GM03348 (cell line): ENCODE measurements at places on chromosomes 6 and 20.
A peak's percentile ranks its signal among the peaks of the same experiment; 100 is the strongest.

GRCh38 chr6:166900956-166901607 is 55.3 kb downstream of the RNASET2 start:
- DNase-seq, result no peak

DNA sequence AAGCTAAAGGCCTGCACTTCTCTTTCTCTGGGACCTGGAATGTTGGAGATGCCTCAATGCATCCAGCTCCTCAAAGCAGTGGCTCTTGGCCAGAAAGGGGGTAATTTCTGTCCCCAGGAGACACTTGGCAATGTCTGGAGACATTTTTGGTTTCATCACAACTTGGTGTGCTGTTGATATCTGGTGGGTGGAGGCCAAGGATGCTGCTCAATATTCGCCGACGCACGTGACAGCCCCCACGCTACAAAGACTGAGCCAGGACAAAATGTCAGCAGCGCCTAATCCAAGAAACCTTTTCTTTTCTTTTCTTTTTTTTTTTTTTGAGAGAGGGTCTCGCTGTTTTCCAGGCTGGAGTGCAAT is 79.8 kb downstream of the SULF2 start:
- DNase-seq, result no peak

- no peak for DNase-seq
Observed at GRCh38 chr6:36217188-36217587, 20.6 kb downstream of the BRPF3 start.

- DNase-seq, result no peak
Observed at GRCh38 chr20:24242763-24243162, 226.7 kb upstream of the SYNDIG1 start.

GRCh38 chr6:38632490-38632889 is 7.2 kb downstream of the BTBD9 start:
- no peak for DNase-seq

DNA sequence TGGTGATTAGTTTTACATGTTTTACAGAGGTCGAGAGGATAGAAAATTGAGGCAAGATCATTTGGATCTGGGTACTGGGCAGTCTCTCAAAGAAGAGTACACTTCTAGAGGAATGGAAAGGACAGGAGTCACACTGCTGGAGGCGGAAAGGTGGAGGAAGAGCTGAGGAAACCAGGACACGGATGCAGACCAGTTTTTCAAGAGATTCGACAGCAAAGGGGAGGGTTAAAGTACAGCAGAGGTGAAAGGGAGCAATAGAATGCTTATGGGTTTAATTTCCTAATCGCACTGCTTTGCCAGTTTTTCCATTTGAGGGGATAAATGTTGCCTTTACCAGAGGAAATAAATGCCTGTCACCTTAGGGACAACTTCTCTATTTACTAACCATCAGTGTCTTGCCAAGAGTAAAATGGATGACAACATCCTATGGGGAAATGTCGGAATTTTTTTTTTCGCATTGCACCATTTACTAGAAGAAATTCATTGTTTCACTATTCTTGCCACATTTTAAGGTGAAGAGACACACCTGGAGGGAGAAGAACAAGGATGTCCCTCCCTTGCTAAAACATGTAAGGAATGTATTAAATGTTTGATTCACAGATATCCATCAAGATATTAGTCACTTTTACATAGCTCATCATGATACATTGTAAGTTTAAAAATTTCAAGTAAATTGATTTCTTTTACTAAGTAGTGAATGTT is 226.6 kb downstream of the COL12A1 start:
- no peak for DNase-seq

GRCh38 chr6:122404444-122404843 is 5.0 kb downstream of the HSF2 start:
- no peak for DNase-seq

DNA sequence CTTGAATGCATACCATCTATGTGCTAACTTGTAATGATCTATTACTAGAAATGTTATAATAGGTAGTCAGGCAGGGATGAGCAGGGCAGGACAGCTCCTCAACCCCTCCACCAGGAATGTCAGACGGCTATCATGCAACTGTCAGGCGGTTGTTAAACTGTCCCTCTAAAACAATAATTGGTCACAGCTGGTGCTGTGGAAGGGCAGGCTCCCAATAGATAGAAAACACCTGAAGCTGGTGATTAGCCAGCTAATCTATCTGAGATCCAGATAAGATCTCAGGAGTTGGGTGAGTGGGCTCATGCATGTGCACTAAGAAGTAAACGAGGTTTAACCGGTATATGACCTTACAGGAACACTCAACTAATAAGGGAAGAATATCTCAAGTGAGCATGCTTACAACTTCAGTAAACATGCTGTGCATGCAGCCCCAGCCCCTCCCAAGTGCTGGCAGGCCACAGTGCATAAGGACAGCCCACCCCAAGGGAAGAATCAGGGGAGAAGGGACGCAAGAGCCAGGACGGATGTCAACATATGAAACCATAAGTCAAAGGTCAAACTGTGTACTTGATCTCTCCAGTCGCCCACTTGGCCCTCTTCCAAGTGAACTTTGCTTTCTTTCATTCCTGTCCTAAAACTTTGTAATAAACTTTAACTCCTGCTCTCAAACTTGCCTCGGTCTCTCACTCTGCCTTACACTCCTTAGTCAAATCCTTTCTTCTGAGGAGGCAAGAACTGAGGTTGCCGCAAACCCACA is 566.2 kb upstream of the NRSN1 start:
- DNase-seq, result no peak

- DNase-seq, result peak; percentile 24
Observed at GRCh38 chr20:2103461-2104153, 2.0 kb downstream of the STK35 start.

DNA sequence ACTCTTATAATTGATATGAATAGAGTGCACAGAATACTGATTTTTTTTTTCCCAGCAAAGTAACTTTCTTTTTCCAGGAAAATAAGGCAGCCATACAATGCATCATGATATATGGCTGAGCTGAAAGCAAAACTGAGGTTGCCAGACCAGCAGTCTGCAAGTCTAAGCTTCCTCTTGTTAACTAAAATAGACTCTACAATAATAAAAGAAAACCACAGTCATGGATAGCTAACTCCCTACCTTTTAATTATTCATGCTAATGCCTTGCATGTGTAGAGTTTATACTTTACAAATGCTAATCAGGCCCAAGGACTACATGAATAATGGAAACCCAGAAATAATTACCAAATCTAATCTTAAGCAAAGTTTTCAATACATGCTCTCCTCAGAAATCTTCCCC is 47.4 kb downstream of the MAP7 start:
- DNase-seq, result no peak

DNA sequence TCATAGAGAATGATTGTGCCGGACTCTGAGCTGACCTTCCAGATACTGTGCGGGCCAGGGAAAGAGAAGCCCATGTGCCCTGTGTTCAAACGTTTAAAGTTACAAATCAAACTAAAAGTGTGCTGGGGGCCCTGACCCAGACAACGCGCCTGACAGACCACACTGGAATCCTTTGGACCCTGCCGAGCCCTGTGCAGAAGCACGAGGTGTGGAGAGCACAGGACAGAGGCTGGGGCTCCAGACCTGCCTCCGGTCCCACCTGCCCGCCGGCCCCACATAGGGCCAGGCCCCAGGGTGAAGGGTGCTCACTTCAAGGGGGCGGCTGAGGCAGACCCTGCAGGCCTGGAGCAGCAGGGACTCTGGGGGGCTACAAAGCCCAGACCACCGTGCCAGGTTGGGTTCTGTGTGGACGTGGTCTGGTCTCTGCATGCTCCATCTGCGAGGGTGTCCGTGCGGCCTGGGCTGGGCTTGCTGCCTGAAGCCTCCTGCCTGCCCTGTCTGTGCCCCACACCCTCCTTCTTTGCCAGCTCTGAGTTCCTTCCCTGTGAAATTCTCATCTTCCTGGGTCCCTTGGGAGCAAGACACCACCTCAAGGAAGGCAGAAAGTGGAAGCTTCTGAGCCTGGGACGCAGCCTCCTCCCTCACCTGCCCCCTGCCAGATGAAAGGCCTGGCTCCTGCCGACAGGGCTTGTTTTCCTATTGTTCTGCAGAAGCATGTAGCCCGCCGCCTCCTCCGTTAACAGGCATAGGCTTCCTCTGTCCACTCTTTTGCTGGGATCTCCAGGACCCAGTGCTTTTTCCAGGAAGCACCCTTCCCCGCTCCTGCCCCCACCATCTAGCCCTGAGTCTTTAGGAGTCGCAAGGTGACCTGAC is 186.2 kb downstream of the ERMARD start:
- no peak for DNase-seq

DNA sequence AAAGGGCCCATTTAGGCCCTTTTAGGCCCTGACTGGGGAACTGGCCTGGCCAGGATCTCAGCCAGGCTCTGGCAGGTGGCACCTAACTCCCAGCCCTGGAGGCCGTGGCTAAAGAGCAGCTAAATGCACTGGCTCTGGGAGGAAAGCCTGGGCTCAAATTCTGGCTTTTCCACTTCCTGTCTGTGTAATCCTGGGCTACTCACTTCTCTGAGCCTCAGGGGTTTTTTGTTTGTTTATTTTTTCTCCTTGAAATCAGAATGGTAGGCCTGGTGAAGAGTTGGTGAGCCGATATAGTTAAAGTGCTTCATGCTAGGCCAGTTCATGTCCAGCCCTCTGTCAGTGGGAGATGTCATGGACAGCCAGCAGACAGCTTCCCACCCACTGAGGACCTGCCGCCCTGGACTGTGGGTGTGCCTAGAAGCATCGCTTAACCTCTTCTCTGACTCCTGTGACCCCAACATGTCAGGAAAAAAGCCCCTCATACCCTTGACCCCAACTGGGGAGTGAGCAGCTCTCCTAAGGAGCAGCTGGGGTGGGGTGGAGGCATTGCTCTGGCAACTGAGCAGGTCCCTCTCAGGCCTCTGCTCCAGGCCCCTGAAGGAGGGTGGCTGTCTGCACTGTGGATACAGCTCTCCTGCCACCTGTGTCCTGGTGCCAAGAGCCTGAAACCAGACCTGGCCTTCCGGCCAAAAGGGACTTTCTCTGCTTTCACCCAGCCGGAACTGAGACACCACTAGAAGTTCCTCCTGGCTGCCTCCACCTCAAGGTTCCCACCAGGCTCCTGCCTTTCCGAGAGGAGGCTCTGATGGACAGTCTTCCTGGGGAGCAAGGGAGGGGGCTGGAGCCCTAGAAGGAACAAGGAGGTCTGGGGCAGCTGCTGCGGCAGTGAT is 57.2 kb upstream of the MYL9 start:
- no peak for DNase-seq

- no peak for DNase-seq
Observed at GRCh38 chr6:43304361-43304760, 4.3 kb downstream of the CRIP3 start.

DNA sequence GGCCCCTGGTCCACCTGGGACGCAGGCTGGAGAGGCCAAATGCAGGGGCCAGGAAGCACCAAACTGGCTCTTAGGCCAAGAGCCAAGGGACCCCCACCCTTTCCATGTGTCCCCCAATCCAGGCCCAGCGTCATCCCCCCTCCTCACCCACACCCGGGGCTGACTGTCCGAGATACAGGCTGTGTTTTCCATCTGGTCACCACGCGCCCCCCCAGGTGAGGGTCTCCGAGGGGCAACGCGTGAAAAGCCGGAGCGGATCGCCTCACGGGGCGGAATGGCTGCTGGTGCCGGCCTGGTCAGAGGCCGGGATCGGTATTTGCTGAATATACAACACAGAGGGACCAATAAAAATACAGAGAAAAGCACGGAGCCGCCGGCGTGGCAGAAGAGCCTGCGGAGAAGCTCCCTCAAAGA is 5.2 kb upstream of the ABHD16B start:
- DNase-seq, result no peak

DNA sequence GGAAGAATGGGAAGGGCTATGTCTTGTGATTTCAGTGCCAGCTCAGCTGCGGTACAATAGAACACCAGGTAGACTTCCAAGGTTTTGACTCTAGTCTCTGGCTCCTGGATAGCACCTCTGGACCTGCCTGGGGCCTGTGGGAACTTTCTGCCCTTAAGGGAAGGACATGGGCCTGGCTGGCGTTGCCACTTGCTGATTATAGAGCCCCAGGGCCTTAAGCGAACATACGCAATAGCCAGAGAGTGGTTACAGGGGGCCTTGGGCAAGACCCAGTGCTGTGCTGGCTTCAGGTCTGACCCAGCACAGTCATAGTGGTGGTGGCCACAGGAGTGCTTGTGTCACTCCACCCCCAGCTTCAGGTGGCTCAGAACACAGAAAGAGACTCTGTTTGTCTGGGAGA is 131.1 kb upstream of the COL21A1 start:
- DNase-seq, result no peak

DNA sequence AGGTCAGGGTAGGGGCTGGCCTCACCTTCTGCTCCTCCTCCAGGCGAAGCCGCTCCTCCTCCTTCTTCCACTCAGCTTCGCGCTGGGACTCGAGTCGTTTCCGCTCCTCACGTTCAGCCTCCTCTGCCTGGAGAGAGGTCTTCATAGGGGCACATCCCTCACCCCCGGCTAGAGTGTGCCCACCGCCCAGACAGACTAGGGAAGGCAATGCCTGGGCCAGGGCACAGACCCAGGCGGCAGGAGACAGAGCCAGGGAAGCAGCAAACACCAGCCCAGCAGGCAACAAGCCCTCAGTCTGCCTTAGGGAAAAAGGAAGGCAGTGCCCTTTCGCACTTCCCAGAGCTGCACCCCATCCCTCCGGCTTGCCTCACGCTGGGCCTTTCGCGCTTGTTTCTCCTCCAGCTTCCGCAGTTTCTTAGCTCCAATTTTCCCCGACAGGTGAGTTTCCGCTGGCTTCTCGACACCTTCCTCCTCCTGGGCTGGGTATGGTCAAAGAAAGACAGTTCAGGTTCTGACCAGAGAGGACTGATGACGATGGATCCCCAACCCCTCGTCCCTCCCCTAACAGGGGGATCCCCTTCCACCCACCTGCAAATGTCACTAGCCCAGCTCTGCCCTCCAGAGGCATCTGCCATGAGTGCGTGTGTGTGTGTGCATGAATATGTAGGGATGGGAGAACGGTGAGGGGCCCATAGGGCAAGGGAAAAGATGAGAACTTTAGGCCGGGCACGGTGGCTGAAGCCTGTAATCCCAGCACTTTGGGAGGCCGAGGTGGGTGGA is 4.3 kb downstream of the DDRGK1 start:
- DNase-seq, result no peak

- DNase-seq, result no peak
Observed at GRCh38 chr6:169906688-169907418, 155.4 kb downstream of the ERMARD start.

DNA sequence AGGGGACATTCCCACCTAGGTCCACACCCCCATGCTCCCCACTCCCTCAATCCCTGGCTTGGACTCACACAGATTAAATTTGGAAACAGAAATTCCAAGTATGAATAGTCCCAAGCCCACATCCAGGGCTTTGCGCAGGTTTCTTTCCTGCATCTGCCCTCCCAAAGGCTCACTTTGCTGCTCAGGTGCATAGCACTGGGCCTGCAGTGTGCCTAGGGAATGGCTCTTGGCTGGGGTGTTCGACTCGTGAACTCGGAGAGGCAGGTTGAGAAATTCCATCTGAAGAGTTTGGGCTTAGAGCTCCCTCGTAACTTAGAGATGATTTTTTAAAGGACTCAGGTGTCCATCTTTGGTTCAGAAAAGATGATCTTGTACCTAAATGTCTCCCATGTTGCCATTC is 14.8 kb upstream of the SF3B5 start:
- no peak for DNase-seq

DNA sequence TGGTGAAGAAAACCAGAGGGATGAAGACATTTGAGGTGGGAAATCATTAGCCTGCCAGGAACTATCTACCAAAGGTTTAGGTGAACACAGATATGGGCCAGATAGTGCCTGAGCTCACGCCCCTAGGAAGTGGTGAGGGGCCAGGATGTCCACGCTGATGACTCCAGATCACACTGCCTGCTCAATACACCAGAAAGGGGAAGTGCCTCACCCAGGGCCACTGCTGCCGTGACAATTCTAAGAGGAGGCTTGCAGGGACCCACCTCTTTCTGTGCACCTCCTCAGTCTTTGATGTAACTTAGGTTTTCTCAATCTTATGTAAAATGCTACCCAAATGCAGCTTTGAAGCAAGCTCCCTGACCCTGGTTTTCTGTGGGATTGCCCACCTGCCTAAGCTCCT is 5.4 kb upstream of the RAB44 start:
- DNase-seq, result no peak
